ENCODE measurements at places on chromosomes 4 and X.

GRCh38 chr4:65589331-65589730 is 81.0 kb downstream of the EPHA5 start:
- DNase-seq = no peak

DNA sequence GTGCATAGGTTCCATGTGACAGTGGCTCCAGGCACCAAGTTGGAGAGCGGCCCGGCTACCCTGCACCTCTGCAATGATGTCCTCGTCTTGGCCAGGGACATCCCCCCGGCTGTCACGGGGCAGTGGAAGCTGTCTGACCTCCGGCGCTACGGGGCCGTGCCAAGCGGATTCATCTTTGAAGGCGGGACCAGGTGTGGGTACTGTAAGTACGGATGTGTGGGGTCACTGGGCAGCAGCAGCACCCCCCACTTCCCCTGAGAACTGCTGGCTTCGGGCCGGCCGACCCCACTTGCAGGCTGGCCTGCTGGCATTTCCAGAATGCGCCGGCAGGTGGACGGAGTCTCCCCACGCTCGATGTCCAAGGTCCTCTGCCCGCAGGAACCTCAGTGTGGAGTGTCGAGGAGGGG is 13.2 kb downstream of the DOK7 start:
- no peak for DNase-seq

- no peak for DNase-seq
Measured at GRCh38 chr4:8009710-8010511, 70.2 kb upstream of the AFAP1 start.

GRCh38 chr4:148514041-148514440 is 71.8 kb upstream of the NR3C2 start:
- no peak for DNase-seq

DNA sequence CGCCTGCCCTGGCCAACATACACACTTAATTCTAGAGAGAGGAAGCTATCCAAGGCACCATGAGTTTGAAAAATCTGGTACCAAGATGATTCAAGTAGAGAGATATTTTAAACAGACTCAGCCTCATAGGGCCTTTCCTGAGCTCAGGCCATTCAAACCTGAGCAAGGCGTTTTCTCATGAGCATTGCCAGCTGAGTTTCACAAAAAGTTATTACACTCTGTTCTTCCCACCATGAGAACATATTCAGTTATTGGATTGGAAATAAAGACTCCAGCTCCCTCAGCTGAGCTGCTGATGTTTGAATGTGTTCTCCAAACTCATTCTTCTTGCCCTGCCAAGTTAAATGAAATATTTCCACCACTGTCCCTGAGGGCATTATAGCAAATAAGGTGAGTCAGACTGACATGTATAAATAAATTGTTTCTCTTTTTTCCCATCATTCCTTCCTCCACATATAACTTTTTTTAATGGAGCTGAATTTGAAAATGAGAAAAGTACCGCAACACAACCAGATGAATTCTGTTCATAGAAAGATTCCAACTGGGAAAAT is 429.6 kb downstream of the RAB28 start:
- no peak for DNase-seq

- DNase-seq = no peak
Measured at GRCh38 chr4:128601991-128602695, 207.4 kb upstream of the JADE1 start.

GRCh38 chr4:95728145-95728544 is 111.7 kb upstream of the PDHA2 start:
- DNase-seq = no peak

GRCh38 chr4:121650741-121651140 is 46.0 kb downstream of the ANXA5 start:
- DNase-seq = no peak

GRCh38 chr4:142566777-142567176 is 279.3 kb downstream of the INPP4B start:
- no peak for DNase-seq

DNA sequence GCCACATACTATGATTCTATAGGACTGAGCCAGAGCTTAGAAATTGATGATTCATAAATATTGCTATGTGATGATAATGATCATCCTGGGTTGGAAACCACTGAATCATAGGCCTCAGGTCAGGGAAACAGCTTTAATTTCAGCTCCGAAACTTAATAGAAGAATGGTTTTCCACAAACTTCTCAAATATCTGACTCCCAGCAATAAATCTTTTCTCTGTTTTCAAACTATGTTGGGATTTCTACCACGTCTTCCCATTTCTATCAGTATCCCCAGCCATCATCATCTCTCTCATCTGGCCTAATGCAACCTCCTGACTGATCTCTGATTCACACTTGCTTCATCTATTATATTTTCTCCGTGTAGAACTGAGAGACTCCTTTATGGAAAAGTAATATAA is 521.8 kb upstream of the AGA start:
- DNase-seq = no peak

- no peak for DNase-seq
Measured at GRCh38 chr4:121977251-121978171, 25.7 kb upstream of the TRPC3 start.

DNA sequence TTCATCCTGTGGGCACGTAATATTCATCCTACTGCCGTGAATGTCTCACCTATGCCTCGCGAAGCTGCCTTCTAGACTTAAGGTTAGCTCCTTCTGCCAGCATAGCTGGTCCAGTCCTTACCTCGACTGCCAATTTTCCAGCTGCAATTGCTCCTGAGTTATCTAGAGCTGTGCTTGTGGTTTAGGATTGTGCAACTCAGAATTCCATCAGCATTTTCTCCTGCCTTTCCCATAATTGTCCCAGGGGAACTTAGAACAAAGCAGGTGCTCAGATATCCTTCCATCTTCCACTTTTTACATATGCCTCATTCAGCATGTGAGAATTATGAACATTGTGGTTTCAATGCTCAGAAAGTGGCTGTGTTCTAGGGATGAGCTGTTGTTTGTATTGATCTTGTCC is 131.4 kb upstream of the ADGRL3 start:
- no peak for DNase-seq

- no peak for DNase-seq
Measured at GRCh38 chrX:148984238-148984637, 483.8 kb downstream of the AFF2 start.

- DNase-seq = no peak
Measured at GRCh38 chrX:131821945-131822622, 201.0 kb upstream of the STK26 start.

GRCh38 chr4:80646061-80646460 is 310.5 kb downstream of the CFAP299 start:
- no peak for DNase-seq

GRCh38 chr4:81792521-81792920 is 320.8 kb upstream of the RASGEF1B start:
- no peak for DNase-seq

- no peak for DNase-seq
Measured at GRCh38 chr4:129094347-129094746, 1.0 kb upstream of the SCLT1 start.

All from T-helper 17 cell (primary cell).